ENCODE measurements at places on chromosomes 5 and 9. TPM values are rescaled to one million over a fixed set of nuclear protein-coding genes. Genes with fewer than 3 reads are reported as not detected.
A peak's percentile ranks its signal among the peaks of the same experiment; 100 is the strongest.

MSX2 gene
- 4.9 TPM for total RNA-seq

GRCh38 chr5:176714067-176714466 is 66.8 kb downstream of the TSPAN17 start:
- no peak for DNase-seq

GRCh38 chr5:440401-441201 is 2.4 kb upstream of the EXOC3 start:
- no peak for DNase-seq

DNA sequence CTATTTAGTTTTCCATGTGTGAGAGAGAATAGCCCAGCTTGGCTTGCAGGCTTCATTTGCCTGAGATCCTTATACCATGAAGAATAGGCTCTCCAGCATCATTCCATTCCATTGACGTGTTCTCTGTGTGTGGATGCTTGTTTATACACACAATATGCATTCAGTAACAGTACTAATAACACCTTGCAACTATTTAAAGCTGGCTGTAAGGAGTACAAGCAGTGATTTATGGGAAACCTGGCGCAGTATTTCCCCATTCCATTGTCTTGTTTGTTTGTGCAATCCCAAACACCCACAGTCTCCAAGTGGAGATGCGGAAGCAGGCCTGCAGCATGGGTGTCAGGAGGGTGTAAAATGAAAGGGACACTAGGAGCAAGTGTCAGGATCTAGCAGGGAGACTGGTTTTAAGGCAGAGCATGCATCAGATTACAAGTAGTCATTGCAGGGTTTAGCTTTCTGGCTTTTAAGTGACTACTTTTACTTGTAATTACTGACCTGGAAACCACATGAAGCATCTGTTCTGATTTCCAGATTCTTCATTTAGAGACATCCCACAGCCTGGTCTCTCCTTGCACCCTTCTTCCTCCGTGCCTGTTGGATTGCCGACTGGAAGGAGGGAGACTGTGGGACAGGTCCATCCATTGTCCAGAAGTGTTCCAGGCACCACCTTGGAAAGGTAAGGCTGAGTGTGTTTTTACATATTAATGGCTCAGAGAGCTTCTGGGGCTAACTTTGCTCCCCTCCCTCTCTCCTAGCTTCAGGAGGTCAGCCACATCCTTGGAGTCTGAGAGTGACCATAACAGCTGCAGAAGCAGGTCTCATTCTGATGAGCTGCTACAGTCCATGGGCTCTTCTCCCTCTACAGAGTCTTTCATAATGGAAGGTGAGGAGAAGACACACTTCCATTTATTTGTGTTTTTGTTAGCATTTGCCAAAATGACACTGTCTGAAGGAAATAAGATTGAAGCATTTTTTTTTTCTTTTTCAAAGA is 241.6 kb downstream of the ARHGEF28 start:
- peak; percentile 81 for DNase-seq

ADAMTS16 gene
- total RNA-seq, result 2.6 TPM

SLC6A18 gene
- not detected for total RNA-seq

DNA sequence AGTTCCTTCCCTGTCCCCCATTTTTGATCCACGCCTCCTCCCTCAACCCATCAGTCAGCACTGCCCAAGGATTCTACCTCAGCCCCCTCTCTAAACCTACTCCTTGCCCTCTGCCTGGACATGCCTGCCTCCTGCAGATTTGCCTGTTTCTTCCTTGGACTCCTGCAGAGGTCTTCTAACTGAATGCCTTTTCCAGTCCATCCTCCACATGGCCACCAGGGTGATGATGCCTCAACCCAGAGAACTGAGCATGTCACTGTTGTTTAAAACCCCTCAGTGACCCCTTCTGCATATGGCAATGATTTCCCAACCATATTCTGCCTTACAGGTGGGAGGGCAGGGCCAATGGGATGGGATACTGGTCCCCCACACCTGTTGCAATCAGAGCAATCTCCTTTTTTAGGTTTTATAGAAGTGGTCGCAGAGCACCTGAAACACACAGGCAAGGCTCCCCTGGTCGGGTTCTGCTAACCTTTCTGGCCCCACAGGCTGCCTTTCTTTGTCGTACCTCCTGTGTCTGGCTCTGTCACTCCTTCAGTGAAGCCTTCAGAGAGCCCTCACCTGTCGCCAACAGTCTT is 9.3 kb downstream of the PHYKPL start:
- DNase-seq, result no peak

- DNase-seq, result no peak
These were observed 59.7 kb downstream of the TENT4A start for GRCh38 chr5:6772886-6773285.

DNA sequence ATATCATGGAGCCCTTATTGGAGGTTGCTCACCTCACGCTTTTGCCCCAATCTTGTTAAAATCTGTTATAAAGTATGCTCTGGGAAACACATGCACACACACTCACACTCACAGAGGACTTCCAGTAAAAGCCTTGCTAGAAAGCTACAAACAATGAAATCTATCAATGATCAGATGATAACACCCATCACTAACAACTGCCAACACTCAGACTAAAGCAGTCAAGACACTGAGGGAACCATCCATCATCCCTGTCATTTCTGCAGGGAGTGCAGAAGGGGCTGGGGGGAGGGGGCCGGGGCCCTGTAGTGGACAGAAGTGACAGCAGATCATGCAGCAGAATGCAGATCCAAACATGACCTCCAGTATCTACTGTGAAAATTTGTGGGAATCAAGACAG is 179.1 kb downstream of the AOPEP start:
- DNase-seq, result no peak

- no peak for DNase-seq
These were observed 158.9 kb upstream of the PHYKPL start for GRCh38 chr5:178391480-178391879.

TIGD6 gene
- 5.6 TPM for total RNA-seq

TERT gene
- total RNA-seq, result 177 TPM

DNA sequence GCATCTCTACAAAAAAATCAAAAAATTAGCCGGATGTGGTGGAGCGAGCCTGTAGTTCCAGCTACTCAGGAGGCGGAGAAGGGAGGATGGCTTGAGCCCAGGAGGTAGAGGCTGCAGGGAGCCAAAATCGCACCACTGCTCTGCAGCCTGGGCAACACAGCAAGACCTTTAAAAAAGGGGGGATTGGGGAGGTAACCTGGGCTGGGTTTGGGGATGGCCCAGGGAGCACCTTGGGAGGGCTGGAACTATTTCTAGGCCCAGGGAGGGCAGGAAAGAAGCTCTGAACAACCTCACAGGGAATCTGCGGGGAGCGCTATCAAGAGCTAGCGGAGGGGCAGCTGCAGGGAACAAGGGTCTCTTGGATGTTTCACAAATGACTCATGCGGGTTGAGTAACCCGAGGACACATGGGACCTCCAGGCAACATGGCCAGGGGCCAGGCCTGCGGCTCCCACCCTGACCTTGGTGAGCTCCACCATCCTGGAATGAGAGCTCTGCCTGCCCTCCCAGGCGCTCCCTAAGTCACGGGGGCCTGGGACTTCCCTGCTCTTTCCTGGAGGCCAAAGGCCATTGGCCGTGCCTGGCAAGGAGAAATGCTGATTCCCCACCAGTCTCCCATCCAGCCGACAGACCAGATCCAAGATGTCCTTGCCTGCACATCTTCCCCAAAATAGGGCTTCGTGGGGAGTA is 23.4 kb downstream of the SARDH start:
- peak; percentile 99 for DNase-seq

DNA sequence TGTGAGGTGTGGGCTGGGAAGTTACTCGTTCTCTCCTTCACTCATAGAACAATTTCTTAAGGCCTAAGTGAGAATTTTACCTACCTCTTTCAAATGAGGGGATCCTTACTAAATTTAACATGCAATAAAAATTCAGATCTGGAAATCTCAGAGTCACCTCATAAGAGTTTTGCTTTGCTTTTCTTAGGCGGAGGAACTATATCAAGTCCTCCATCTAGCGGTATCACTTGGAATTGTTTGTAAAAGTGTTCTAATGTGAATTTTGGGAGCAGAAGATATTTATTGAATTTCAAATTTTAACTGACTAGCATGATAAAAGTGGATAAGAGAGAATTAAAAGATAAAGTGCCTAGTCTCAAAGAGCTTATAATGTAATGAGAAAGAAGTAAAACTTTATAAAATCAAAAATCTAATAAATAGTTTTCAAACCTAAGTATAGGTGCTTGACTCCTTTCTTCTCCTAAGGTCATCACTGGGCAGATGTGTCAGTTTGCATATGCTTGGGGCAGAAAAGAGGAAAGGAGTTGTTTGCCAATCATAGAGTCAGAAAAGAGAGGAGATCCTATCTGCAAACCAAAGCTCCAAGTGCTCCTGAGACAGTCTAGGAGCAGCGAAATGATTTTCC is 145.7 kb upstream of the DAB2 start:
- peak; percentile 54 for DNase-seq

DNA sequence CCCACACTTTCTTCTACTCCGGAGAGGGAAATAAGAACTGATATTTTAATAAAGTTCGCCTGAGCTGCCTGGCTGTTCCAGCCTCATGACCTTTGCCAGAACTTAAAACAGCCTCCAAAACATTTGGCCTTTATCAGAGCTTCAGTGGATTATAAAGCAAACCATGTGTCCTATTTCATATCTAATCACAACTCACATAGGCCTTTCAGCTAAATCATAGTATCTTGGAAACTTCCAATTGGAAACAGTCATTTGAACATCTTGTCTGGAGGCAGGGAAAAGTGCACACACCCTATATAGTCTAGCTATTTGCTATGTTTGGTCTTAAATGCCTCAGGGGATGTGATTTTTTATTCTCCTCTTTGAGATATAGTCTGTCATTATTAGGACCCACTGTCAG is 46.0 kb upstream of the FREM1 start:
- DNase-seq, result no peak

GRCh38 chr9:124488641-124489210 is 18.5 kb downstream of the NR5A1 start:
- no peak for DNase-seq

TAF11L6 gene
- not detected for total RNA-seq

- peak; percentile 85 for DNase-seq
These were observed 48.8 kb downstream of the GRAMD2B start for GRCh38 chr5:126471875-126472537.

BAAT gene
- total RNA-seq, result 0.06 TPM

PCDHGC5 gene
- 1.7 TPM for total RNA-seq

SLC24A2 gene
- 0.06 TPM for total RNA-seq

SCGB3A2 gene
- not detected for total RNA-seq

- no peak for DNase-seq
These were observed 119.1 kb downstream of the DPYSL3 start for GRCh38 chr5:147390654-147391225.

GRCh38 chr5:59798862-59799667 is 94.5 kb downstream of the PDE4D start:
- peak; percentile 23 for DNase-seq

GRCh38 chr9:128275198-128276007 is at the start of gene GOLGA2:
TSS of gene GOLGA2 (minus strand) at chr9:128276007. CDS start at chr9:128275976, 31 bp downstream.
- DNase-seq, result peak; percentile 26

ECM2 gene
- 0.38 TPM for total RNA-seq

GRCh38 chr9:97060796-97061195 is 21.9 kb upstream of the CTSV start:
- DNase-seq, result no peak

MLANA gene
- total RNA-seq, result not detected

PRSS3 gene
- not detected for total RNA-seq

- no peak for DNase-seq
These were observed 71.1 kb upstream of the LRRTM2 start for GRCh38 chr5:138946241-138946623.

NCS1 gene
- 70.1 TPM for total RNA-seq

DNA sequence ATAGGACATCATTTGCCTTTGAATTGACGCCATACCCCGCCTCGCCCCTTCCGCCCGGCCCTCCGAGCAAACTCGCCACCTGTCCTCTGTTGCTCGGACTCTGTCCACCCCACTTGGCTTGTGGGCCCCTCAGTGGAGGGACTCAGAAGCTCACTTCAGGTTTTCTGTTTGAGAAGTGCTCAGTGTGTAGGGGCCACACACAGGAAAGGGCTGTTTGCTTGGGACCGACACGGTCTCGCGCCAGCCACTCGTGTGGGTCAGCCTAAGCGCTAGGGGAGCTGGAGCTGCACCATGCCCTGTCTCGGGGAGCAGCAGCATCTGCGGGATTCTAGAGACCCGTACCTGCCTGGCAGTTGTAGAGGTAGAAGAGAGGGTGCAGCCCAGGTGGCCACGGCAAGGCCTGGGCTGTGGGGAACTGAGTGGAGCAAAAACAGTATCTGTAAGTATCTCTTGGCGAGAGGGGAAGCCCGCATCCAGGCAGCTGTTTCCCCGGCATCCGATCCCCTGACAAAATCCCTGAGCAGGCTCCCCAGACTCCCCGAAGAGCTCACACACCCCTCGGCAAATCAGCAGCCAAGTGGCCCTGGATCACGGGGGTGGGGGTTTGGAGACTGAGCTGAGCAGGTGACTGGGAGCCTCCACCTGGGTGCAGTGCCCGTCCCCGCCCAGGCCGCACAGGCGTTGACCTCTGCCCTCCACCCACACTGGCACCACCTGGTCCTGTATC is 52.2 kb downstream of the COL5A1 start:
- DNase-seq, result no peak

DNA sequence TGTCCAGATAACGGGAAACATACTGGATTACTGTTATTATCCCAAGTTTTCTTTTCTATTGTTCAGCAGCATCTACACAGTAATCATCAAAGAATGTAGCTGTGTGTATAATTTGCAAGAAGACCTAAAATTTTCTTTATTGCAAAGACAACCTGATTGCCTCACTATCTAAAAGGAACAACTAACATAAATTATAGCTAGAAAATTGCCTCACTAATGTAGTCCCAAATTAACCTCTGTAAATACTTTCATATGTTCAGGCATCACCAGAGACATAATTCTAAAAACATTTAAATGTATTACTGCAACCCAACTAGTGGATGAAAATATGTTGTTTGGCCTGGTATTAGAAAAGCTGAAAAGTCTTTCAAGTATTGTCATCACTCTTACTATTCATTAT is 275.4 kb downstream of the CDH12 start:
- no peak for DNase-seq

DNA sequence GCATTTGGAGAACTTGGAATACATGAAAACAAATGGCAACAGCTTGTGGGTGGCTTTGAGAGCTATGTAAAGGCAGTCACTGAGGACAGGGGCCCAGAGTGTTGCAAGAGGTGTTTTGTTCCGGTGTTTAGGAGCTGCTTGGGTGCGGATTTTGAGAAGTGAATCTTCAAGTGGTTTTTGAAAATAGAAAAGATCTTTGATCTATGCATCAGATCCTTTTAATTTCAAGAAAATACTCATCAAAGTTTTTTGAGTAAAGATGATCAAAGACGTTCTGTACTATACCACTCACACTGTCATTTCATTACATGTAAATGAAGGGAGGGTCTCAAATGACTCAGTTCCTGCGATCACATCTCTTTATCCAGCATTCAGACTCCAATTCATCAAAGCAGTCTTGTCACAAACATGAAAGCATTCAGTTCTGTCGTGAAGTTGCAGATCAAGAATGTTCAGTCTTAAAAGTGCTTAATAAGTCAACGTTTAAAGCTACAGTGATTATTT is 112.5 kb downstream of the WDR41 start:
- DNase-seq, result no peak

DNA sequence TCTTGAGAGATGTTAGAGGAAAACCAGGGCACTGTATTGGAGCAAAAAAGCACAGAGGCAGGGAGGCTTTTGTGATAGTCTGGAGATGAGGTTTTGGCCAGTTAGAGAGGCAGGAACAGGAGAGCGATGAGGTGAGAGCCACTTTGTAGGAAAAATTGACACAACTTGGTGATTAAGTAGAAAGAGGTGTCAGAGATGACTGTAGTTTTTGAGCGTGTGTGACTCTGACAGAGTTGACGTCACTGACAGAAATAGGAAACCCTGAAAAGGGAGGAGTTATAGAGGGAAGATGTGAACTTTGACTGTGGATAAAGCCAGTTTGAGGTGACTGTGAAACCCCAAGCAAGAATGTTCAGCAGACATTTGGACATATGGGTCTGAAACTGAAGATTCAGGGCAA is 15.7 kb downstream of the NFX1 start:
- DNase-seq, result no peak

PRRX2 gene
- not detected for total RNA-seq
